ENCODE measurements at places on chromosomes 13 and 19.

GRCh38 chr19:1235625-1236538 lies 1.9 kb downstream of the CBARP start:
- ATAC-seq, result peak; percentile 30

- no peak for ATAC-seq
These were observed 102.0 kb downstream of the KDM4B start for GRCh38 chr19:5070930-5071329.

DNA sequence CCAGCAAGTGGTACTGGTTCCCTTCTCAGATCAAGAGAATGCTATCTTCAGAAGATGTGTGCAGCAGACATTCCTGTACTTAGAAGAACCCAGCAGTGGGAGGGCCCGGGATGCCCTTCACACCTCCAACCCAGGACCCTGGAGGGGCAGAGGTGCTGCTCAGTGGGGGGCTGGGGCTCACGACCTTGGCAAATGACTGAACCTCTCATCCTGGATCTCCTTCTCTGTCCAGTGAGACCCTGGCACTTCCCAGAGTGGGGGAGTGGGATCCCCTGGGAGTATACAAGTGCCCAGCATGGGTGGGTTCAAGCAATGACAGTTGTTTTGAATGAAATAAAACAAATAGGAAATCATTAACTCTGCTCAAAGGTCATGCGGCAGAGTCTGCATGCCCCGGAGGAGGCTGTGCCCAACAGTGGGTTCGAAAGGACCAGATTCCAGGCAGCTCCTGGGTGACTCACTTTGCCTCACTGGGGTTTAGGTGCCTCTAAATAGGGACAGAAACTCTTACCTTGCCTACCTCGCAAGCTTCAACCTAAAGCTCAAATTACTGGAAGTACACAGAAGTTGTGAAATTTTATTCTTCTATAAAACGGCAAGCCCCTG lies 26.9 kb downstream of the GGACT start:
- no peak for ATAC-seq

- ATAC-seq, result no peak
These were observed 32.8 kb upstream of the ZNF850 start for GRCh38 chr19:36805364-36805763.

GRCh38 chr19:1584500-1585242 lies 8.0 kb downstream of the MBD3 start:
- no peak for ATAC-seq

GRCh38 chr19:30692181-30692811 lies 320.1 kb downstream of the ZNF536 start:
- ATAC-seq, result no peak

- no peak for ATAC-seq
These were observed 69.3 kb upstream of the ATP12A start for GRCh38 chr13:24610956-24611355.

GRCh38 chr19:14449321-14449720 lies 16.2 kb downstream of the PKN1 start:
- ATAC-seq, result no peak

DNA sequence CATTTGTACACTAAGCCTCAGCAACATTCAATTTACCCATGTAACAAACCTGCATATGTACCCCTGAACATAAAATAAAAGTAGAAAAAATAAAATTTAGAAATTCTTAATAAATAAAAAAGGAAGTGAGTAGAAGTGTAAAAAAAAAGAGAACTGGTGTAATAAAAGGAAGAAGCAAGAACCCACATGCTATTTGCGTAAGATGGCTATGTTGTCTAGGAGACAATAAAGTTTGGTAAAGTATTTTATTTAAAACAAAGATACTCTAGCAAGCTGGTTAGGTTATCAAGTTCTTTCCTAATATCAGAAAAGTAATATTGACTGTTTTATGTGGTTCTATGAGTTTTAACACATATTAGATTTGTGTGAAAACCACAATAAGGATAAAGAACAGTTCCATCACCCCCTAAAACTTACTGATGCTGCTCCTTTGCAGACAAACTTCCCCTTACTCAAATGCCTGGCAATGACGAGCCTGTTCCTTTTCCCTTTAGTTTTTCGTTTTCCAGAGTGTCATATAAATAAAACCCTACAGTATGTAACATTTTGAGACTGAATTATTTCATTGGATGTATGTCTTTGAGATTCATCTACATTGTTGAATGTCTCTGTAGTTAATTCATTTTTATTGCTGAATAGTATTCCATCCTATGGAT lies 98.9 kb downstream of the TNFSF13B start:
- ATAC-seq, result no peak

DNA sequence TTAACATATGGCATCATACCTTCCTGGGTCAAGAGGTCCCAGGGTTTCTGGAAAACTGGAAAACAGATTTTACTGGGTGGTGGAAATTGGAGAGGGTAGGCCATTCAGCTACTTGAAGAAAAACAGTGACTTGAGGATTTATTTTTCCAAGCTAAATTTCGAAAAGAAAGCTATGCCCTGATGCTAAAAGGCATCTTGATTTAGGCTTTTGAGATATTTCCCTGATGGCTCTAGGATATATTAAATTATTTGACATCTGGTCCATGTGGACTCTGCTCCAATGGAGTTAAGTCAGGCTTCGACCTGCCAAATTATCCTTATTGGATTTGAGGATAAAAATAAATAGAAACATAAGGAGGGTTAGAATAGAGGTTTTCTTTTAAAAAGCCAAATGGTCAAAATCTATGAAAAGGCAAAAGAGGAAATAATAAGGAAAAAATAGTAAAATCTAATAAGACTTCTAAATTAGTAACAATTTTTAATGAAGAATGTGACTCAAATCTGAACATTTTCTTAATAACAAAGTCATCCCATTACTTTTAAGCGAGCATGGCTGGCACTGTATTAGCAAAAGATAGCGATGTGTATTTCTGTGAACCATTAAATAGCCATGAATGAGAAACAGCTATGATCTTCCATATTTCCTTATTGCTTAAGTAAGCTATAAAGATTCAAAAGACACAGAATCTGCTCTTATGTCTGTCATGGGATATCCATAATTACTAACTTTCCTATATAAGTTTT lies 190.0 kb upstream of the MIR17HG start:
- ATAC-seq, result no peak

DNA sequence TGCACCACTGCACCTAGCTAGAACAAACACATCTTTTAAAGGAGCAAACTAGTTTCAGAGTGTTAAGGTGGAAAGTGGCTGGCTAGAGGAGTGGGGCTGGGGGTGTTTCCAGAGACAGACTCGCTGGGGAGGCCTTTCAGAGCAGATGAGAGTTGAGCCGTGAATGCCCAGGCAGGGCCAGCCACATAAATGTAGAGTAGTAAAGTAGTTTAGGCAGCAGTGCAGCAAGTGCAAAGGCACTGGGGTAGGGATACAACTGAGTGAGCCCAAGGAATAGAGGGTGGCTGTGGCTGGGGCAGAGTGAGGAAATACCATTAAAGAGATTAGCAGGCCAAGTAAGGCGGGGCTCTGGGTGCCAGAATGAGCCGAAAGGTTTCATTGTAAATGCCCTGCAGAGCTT lies 72.0 kb downstream of the ALOX5AP start:
- no peak for ATAC-seq

- no peak for ATAC-seq
These were observed 209.7 kb downstream of the RBM26 start for GRCh38 chr13:79196366-79196765.

DNA sequence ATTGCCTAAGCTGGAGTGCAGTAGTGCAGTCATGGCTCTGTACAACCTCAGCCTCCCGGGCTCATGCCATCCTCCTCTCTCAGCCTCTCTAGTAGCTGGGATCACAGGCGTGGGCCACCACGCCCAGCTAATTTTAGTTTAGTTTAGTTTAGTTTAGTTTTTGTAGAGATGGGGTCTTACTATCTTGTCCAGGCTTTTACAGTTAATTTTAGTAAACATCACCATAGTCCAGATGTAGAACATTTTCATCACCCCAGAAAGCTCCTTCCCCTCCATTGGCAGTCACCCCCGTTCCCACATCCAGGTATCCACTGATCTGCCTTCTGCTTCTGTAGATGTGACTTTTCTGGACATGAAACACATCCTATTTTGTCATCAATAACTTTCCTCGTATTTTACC lies 41.1 kb downstream of the DNM2 start:
- ATAC-seq, result no peak

DNA sequence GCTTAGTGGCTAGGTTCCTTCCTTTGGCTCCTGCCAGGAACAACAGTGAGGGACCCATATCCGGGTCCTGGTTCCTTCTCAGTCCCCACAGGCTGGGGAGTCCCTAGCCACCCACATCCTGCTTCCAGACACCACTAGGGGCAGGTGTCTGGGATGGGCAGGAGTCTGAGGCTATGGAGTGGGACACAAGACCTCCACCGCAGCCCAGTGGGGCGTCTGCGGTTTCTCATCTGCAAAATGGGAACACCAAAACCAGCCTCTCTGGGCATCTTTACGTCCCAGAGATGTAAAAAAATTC lies 879 bp upstream of the FCGBP start:
- no peak for ATAC-seq

GRCh38 chr19:7326105-7326877 lies 22.4 kb upstream of the ARHGEF18 start:
- no peak for ATAC-seq

GRCh38 chr13:108677806-108678205 lies 48.4 kb downstream of the MYO16 start:
- ATAC-seq, result no peak

- ATAC-seq, result no peak
These were observed 208.0 kb downstream of the DLEU7 start for GRCh38 chr13:50635504-50635903.

- ATAC-seq, result no peak
These were observed 965 bp downstream of the TTC9B start for GRCh38 chr19:40217027-40217810.

GRCh38 chr13:38582133-38582532 lies 104.7 kb upstream of the FREM2 start:
- ATAC-seq, result peak; percentile 95

DNA sequence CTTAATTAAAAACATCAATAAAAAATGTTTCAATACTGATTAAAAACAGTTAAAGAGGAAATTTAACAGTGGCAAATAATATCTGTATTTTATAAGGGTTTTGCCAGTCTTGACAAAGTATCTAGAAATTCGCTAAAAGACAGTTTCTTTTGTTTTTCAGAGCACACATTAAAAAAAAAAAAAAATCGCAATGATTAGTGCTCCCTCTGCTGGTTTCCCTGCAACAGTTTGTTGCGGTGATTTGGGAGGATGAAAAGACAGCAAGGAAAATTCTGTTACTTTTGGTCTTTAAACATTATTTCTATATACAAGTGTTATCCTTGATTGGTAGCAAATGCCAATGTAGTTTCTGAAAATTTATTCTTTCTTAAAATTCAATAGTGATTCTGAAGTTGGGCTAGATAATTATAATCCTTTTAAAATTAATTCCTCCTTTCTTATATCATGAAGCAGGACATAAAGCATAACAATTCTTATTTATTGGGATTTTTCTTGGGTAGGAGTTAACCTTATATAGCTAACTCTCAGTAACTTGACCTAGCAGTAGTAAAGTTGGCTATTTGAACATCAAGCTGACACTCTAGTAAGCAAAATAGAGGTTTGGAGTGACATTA lies 23.1 kb upstream of the SPRY2 start:
- peak; percentile 46 for ATAC-seq

DNA sequence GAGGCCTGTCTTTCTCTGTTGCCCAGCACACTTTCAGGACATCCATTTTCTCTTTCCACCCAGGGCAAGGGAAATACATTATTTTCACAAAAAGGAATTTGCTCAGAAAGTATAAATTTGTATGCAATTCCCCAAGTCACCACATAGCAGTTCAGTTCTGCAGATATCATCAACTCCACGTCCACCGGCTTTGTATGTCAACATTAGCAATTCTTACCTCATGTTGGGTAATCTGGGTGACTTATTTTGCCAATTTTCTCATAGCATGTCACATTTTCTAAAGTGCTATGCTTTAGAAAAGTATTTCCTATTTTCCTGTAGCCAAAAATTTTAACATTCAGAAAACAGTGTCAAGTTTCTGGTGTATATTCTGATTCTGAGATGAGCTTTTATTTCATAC lies 501.8 kb downstream of the EFNB2 start:
- ATAC-seq, result peak; percentile 47

- peak; percentile 44 for ATAC-seq
These were observed at the start of gene CTXN1 for GRCh38 chr19:7926021-7926726. Gene CTXN1, minus strand, starts transcription at chr19:7926135. Its CDS starts 597 bp downstream, at chr19:7925538.

- no peak for ATAC-seq
These were observed 39.6 kb downstream of the SHISA2 start for GRCh38 chr13:26011996-26012821.

GRCh38 chr19:33193269-33193864 lies 763 bp upstream of the LRP3 start:
- no peak for ATAC-seq

DNA sequence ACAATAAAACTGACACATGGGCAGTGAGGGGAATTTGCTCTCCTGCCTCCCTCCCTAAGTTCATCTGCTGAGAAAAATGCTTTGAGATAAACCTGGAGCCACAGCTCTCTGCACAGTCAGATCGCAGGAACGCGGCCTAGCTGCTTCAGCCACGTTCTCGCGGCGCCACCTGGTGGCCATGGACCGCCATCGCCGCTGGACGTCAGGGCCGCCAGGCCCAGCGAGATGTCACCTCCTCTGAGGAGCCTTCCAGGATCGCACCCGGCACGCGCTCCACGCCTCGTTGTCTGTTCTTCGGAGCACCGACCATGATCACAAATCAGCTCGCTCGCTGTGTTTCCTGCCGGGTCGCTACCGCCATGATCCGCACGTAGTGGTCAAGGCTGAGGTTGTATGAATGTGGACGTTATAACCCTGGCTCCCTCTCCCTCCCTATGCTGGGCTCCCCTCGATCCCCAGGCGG lies 20.6 kb upstream of the USP29 start:
- ATAC-seq, result peak; percentile 54

- peak; percentile 61 for ATAC-seq
These were observed 365.2 kb downstream of the PCDH17 start for GRCh38 chr13:57996717-57997116.

DNA sequence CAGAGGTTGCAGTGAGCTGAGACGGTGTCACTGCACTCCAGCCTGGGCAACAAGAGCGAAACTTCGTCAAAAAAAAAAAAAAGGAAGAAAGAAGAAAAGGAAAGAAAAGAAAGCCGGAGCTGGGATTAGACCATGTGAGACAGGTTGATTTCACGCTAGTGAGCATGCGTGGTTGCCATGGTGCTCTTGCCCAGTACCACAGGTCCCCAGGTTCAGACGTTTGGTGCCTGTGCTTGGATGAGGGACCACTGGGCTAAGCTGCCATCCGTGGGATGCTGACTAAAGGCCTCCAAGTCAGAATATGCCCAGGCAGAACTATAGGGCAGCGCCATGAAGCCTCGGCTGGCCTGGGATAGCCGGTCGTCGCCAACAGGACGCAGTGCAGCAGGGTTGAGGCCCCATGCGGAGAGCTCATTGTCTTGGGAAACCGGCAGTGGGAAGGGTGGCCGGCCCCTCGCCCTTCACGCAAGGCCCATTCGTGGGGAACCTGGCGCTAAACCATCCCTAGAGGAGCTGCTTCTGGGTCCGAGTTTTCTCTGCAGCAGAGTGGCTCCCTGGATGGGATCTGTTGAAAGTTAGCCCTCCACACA lies 7.2 kb upstream of the TEX101 start:
- no peak for ATAC-seq

- no peak for ATAC-seq
These were observed 10.5 kb downstream of the ZIC2 start for GRCh38 chr13:99991828-99992775.

- ATAC-seq, result no peak
These were observed 1.8 kb upstream of the NEK5 start for GRCh38 chr13:52130641-52131040.
